ENCODE measurements at places on chromosomes 11 and 22.

DNA sequence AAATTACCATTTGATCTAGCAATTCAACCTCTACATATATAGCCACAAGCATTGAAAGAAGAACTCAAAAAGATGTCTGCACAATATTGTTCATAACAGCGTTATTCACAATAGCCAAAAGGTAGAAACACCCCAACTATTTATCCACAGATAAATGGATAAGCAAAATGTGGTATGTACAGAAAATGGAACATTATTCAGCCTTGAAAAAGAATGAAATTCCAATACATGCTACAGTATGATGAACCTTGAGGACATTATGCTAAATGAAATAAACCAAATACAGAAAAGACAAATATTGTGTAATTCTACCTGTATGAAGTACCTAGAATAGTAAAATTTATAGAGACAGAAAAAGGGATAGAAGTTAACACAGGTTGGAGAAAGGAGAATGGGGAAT, 2.6 kb upstream of the ETS1 start:
- no peak for DNase-seq

DNA sequence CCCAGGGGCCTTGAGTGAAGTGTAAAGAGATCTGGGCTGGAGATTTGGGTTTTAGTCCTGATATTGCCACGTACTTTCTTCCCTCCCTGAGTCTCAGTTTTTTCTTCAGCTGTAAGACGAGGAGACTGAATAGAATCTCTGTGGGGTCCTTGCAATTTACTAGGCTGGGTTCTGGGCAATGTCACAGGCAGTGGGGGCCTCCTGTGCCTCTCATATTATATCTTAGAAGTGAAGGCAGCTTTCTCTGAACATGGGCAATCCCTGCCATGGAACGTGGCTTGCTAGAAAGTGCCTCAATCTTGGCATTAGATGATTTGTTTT, 62.0 kb upstream of the PTPRJ start:
- no peak for DNase-seq

GRCh38 chr22:39245130-39246039, 603 bp upstream of the PDGFB start:
- DNase-seq = no peak

DNA sequence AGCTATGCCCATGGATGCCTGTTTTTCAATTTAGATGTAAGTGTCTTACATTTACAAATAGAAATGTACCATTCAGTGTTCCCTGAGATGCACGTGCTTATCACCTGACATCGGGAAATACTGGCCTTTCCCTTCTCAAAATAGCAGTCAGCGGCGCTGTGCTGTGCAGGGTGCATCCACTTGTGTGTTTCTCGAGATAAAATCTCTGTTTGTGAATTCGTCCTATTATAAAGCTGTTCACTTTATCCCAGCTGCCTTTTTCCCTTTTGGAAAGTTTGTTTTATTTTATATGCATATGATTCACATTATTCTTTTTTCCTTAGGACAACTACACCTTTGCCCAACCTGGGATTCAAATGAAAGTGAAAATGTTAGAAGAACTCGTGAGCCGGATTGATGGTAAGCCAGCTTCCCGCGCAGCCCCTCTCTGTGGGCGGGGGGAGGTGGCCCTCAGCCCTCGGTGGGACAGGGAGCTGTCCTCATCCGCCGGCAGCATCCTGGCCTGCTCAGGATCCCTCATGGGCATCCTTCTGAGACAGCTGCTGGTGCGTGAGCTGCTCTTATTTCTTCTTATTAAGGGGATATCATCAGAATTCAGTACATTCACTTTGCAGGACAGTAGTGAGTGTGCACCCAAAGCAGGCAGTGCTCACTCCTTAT, 235.0 kb downstream of the TBC1D22A start:
- no peak for DNase-seq

- DNase-seq = no peak
Observed at GRCh38 chr11:128705124-128705920, 11.4 kb downstream of the FLI1 start.

Measured in NCI-H446 treated with DMSO at 0.1 percent for 48 hours (cell line).